Activated T-helper 1 cell treated with anti-CD3 and anti-CD28 coated beads, Interleukin-12 subunit alpha, Interleukin-12 subunit beta, Interleukin-2, Interleukin-4 antibody, amounts not matched to agents 30 ng/mL and 10 ng/mL and 1 ng/mL, durations not matched to agents 14 hours and 24 hours and 36 hours (primary cell): ENCODE measurements at places on chromosomes 7 and 10. TPM values are rescaled to one million over a fixed set of nuclear protein-coding genes. Genes with fewer than 3 reads are reported as not detected.

Gene HOXA3
- total RNA-seq: not detected in 2 replicates

GRCh38 chr10:17801507-17801906, 7.6 kb upstream of the MRC1 start:
- DNase-seq: no peak

Gene ZNF239
- 1.4 and 1.7 TPM in 2 replicates for total RNA-seq

DNA sequence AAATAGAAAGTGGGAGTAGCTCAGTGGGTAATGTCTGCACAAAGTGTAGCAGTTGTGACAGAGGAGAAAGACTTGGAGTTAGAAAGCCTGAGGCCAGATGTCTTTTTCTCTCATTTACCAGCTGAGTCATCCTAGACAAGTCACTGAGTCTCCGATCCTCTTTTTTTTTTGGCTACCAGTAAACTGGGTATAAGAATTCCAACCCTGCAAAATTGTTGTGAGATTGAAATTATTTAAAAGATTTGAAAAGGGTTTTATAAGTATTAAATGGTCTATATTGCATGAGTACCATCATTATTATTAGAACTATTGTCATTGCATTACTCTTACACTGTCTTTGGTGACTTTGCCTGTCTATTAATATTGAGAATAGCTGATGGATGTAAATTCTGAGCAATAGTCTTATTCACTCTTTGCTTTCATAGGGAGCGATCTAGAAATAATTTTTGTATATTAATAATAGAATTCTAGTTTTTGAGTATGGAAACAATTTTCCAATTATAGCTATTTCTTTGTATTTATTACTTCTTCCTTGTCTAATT, 74.0 kb downstream of the ARID5B start:
- DNase-seq: no peak

DNA sequence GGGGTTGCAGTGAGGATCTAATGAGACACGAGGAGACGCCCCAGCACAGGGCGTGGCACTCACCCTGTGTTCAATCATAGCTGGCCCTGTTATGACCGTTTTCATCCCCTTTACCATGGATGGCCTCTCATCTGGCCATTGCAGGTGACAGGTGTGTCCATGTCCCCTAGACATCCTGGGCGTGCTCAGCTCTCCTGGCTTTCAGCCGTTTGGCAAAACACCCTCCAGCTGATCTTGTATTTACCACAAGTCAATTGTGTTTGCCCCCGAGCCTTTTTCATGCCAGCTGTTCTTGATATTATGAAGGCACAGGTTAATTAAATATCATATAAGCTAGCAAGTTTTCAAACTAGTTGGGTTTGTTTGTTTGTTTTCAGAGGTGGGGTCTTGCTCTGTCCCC, 97.1 kb downstream of the CHST15 start:
- no peak for DNase-seq

Gene LIPK
- total RNA-seq: not detected in 2 replicates

GRCh38 chr7:28755255-28755654, 202.9 kb downstream of the TRIL start:
- DNase-seq: no peak

Gene CDC14C
- not detected in 2 replicates for total RNA-seq

Gene SEMA3E
- not detected in 2 replicates for total RNA-seq

DNA sequence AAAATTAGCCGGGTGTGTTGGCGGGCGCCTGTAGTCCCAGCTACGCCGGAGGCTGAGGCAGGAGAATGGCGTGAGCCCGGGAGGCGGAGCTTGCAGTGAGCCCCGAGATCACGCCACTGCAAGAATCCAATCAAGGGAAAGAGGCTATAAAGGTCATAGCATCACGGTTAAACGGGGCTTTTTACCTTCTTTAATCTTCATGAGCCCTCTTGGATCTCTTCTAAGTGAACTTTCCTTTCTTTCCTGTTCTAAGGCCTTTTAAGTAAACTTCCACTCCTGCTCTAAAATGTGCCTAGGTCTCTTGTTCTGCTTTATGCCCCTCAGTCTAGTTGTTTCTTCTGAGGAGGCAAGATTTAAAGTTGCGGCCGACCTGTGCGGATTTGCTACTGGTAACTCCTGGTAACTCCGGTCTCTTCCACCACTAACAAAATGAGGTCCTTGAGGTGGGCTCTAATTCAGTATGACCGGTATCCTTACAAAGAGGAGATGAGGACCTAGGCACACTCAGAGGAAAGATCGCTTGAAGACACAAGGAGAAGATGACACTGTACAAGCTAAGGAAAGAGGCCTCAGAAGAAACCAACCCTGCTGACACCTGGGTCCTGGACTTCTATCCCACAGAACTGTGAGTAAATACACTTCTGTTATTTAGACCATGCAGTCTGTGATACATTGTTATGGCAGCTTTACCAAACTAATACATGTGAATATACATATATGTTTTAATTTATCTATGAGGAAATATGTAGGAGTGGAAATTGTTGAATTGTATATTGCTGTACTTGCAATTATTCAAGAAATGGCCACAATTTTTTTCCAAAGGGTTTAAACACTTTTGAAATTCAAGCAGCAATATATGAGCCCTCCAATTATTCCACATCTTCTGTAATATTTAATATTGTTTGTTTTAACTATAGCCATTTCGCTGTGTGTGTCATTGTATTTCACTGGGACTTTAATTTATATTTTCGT, 331.5 kb upstream of the CNTNAP2 start:
- no peak for DNase-seq

GRCh38 chr7:70356085-70356786, 758.0 kb downstream of the AUTS2 start:
- DNase-seq: no peak

DNA sequence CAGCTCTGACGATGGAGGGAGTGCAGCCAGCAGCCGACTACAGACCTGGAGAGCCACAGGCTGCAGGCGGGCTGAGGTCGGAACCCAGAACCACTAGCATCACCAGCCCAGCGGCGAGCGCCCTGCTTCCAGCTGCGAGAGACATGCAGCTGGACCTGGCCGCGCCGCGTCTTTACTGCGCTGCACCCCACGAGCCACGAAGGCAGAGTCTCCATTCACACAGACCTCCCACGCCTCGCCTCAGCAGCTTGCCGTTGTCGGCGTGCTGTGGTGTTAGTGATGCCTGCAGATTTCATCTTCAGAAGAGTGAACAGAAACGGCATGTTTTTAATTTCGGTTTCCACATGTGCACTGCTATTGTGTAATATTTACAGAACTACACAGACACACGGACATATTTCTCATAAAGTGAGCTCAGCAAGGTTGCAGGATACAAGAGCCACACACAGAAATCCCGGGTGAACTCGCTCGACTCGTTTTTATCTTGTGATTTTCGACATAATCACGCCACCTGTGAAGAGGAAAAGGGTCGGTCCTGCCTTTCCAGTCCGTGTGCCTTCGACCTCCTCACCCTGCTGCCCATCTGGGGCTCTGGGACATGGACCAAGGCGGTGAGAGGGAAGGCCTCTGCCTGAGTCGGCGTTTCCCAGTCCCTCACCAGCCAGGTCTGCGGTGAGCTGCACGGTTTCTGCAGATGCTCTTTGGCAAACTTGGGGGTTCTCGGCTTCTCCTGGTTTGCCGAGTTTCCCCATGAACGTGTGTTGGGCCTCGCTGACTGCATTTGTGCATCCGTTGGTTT, 252.2 kb downstream of the ELFN1 start:
- DNase-seq: peak; percentile 53

Gene ZNF273
- total RNA-seq: 8.5 and 9.3 TPM in 2 replicates

Gene VPS37D
- total RNA-seq: 0.18 and 0.34 TPM in 2 replicates
